ENCODE measurements at places on chromosomes 1 and 21.

DNA sequence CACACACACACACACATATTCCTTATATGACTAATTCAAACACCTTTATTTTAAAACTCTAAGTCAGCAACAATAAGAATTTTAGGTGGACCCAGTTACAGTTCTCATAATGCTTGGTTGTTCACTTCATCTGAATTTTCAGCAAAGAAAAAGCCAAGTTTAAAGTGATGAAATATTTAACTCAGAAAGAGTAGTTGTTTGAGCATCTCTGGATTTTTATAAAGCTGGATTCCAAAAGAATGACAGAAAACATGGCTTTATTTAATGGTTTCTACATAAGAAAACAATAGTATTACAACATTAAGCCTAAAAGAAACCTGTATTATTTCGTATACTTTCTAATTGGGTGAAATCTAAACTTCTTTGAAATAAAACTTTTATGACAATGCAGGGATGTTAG is 54.2 kb upstream of the ADAMTS5 start:
- DNase-seq = no peak

DNA sequence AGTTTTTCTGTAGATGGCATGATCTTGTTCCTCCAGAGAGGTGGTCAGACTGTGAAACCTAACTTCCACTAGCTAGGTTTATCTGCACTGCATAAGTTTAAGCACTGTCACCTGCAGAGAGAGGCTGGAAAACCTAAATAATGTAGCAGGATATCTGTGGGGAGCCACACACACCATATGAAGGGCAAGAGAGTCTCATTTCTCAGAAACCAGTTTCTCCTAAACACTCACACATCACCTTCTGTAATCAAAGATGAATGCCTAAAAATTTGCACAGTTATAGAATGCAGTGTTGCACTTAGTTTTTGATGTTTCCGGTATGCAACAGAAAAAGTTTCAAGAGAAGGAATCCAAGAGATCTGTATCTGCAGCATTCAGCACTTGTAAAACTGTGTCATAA is 654.6 kb downstream of the ADGRL2 start:
- no peak for DNase-seq

DNA sequence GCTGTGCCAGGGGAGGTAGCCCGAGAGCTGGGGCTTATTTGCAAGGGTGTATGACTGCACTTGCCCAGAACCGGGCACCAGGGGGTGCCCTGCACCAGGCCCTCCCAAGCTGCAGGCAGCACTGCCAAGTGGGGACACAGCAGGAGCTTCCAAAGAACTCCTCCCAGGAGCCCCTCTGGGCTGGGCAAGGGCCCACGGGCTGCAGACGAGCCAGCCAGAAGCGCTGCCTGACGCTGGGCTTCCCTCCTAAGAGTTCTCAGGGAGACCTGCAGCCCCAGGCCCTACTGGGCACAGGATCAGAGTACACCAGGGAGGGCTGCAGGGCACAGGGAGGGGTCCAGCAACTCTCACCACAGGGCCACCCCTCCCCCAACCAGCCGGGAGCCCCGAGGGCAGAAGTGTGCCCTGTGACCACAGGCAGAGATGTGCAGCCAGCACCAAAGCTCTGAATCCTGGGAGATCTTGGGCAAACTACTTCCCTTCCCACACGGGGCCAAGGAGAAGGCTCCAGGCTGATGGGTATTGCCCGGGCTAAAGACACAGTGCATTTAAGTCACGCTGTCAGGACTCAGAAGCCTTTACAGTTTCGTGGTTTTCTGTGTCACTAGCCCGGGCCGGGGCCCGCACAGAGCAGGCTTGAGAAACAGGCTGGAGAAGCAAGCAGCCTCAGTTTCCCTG is 63.4 kb downstream of the KCNAB2 start:
- no peak for DNase-seq

DNA sequence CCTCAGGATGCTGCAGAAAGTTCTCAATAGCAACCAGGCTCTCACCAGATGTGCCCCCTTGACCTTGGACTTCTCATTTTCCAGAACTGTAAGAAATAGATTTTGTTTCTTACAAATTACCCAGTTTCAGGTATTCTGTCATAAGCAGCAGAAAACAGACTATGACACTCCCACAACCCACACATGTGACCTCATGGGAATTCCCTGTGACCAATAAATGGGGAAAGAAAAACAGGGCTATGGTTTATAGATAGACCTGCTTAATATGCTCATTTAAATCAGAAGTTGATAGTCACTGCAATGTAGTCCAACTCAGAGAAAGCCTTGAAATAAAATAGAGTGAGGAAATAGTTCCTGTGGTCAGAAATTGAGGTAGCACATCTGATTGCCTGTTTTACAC is 380.9 kb upstream of the PTBP2 start:
- DNase-seq = no peak

- no peak for DNase-seq
Observed at GRCh38 chr1:147243228-147243685, 773 bp downstream of the CHD1L start.

GRCh38 chr1:3396411-3396810 is 58.1 kb upstream of the ARHGEF16 start:
- DNase-seq = no peak

DNA sequence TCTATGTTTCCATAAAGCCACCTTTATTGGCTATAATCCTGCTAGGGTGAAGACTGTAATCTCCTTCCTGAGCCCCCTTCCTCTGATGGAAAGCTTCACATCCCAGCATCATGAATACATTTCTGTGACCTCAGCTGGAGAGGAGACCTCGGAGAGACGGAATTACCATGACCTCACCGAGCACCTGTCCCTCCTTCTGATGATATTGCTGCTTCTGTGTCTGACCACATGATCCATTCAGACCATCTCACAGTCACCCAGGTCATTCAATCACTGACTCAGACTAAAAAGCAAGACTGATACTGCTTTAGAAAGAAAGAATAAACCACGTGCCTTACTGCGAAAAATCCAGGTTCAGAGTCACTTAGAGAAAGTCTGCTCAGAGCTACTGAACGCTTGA is 8.8 kb downstream of the KCND3 start:
- no peak for DNase-seq

DNA sequence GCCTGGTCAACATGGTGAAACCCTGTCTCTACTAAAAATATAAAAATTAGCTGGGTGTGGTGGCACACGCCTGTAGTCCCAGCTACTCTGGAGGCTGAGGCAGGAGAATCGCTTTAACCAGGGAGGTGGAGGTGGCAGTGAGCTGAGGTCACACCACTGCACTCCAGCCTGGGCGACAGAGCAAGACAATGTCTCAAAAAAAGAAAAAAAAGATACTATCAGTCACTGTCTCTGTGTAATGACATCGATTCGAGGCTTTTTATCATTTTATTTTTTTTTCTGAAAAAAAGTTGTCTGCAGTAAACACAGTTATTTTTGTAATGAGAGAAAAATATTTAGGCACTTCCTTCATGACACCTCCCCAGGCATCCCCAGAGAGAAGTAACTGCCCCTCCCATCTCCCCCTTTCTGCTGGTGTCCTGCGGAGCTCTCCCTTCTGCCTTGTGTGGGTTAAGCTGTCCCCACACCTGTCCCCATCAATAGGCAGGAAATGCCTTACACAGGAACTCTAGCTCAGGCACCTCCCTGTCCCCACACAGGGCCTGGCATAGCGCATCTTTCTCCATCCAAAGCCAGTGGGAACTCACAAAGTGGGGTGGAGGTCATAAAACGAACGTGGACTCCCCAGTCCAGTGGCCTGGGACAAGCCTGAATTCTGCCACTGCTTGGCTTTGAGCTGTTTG is 132.0 kb downstream of the SYF2 start:
- no peak for DNase-seq

DNA sequence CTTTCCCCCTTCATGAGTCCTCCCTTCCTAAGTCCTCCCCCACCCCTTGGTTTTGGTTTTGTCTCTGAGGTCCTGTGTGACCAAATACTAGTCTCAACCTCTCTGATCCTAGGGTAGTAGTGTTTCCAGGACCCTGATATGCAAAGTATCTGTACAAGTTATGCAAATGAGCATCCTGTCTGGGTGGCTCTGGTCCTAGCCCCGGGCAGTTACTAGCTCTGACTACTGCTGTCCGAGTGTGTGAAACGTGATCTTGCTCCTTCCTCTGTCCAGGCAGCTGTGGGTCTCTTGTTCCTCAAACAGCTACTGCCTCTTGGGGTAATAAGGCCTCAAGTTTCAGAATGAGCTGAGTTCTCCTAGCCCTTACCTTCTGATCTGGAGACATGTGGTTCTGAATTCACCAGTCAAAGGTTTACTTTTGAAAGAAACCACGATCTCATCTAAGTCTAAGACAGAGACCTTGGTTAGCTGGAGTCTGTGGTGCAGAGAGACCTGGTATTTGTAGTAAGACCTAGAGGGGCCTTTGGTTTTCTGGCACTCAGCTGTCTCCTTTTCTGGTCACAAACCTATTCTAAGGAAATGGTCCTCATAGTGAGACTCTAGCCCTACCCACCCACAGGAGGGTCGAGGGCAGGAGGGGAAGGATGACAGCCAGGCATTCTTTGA is 31.0 kb upstream of the IL19 start:
- DNase-seq = no peak

GRCh38 chr1:26164036-26164860 is 4.5 kb downstream of the C1orf232 start:
- no peak for DNase-seq

GRCh38 chr1:10761503-10762152 is 34.8 kb downstream of the CASZ1 start:
- DNase-seq = no peak

DNA sequence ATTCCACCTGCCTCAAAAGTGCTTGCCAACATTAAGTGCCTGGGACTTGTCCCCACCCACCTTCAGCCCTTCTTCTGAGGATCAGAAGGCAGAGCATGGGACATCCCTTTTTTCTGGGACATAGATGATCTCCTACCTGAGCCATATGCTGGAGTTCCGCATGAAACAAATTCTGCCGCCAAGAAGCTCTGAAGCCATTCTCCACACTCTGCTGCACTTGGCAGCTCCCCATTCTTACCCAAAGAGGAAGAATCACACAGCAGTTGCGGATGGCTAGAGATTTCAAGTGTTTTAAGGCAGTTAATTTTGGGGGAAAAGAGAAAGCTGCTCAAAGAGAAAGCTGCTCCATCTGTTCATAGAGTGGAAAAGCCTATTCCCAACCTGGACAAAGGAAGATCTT is 197.3 kb upstream of the COA6 start:
- no peak for DNase-seq

GRCh38 chr1:19635646-19636045 is 8.5 kb upstream of the NBL1 start:
- no peak for DNase-seq

GRCh38 chr1:63902844-63903589 is 129.2 kb downstream of the ROR1 start:
- DNase-seq = no peak

GRCh38 chr1:25657121-25657882 is 40.7 kb downstream of the MAN1C1 start:
- no peak for DNase-seq

- DNase-seq = no peak
Observed at GRCh38 chr1:24673341-24673740, 30.2 kb downstream of the SRRM1 start.

GRCh38 chr21:43987509-43987908 is 24.6 kb upstream of the TRAPPC10 start:
- no peak for DNase-seq

DNA sequence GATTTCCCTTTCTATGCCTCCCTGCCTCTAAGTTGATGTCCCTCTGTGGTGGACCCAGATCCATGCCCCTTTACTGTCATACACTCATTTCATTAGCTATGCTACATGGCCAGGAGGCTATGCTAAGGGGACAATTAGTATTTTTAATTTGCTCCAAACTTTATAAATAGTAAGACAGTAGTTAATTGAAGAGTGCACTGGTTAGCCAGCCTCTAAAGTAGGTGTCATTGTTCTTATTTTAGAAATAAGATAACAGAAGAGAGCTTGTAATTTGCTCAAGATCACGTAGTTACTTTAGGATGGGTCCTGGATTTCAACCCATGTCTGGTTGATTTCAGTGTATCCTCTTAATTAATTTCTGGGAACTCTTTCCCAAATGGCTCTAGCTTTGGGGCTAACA is 29.4 kb upstream of the GNG12 start:
- no peak for DNase-seq

DNA sequence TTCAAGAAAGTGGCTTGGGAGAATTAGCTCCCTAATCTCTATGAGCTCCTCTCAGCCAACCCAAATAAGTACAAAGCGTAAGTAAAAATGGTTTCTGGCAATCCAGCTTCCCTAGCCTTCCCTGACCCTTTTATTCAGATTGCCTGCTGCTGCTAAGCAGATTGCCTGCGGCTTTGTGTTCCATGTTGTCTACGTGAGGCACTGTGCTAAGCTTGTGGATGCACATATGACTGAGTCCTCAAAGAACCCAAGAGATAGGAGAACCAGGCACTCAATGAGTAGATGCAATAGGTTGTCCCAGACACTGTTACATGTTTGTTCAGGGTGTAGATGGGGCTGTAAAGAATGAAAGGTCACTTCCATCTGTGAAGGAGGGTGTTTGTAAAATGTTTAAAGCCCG is 6.3 kb upstream of the OSBPL9 start:
- no peak for DNase-seq

GRCh38 chr21:38979271-38980121 is 173.8 kb downstream of the ETS2 start:
- no peak for DNase-seq

- no peak for DNase-seq
Observed at GRCh38 chr21:36386031-36386642, 945 bp downstream of the CHAF1B start.

- DNase-seq = no peak
Observed at GRCh38 chr1:111596499-111596898, 23.1 kb upstream of the RAP1A start.

- peak; percentile 24 for DNase-seq
Observed at GRCh38 chr1:28507646-28508434, 2.0 kb downstream of the RCC1 start.

DNA sequence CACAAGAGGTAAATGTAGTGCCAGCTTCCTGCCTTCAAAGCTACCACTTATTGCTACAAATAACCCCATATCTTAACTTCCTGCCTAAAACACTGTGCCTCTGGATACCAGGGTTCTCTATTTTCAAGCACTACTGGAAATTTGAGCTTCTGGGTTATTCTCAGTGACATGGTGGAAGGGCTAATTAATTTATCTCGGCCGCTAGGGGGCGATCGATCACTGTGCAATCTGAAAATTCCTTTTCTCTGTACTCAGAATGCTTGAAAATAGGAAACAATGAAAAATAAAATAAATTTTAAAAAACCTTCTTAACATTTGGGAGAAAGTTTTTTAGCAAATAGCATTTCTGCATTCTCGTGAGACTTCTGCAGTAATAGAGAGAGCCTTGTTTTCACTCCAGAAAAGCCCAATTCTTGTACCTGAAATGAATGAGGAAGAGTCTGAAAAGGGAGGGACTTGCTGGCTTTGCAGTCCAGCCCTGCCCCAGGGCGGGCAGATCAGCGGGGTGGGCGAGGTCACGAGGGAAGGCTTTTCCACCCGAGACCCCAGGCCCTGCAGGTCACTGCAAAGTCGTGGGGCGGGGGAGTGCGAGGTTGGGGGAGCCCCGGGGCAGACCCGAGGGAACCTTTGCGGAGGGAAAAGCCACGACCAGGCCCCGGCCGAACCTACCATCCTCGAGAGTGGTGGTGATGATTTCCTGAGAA is 276.7 kb downstream of the PCP4 start:
- peak; percentile 18 for DNase-seq
